ENCODE measurements at places on chromosomes 4 and X.

DNA sequence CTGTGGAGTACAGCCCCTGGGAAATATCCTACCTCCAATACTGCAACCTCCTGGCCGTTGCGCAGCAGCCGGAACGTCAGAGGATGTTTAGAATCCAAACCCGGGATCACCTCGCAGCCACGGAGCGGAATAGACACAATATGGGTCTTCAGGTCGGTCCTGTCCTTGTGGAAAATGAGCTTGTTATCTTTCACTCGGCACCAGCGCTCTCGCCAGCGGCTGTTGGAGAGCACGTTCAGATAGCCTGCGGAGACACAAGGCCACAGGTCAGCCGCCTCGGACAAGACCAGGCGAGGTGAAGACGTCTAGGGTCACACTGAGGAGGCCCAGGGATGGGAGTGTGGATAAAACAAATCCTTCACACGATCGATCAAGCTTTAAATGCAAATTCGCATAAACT is 139.3 kb downstream of the AFAP1 start:
- DNase-seq: no peak

DNA sequence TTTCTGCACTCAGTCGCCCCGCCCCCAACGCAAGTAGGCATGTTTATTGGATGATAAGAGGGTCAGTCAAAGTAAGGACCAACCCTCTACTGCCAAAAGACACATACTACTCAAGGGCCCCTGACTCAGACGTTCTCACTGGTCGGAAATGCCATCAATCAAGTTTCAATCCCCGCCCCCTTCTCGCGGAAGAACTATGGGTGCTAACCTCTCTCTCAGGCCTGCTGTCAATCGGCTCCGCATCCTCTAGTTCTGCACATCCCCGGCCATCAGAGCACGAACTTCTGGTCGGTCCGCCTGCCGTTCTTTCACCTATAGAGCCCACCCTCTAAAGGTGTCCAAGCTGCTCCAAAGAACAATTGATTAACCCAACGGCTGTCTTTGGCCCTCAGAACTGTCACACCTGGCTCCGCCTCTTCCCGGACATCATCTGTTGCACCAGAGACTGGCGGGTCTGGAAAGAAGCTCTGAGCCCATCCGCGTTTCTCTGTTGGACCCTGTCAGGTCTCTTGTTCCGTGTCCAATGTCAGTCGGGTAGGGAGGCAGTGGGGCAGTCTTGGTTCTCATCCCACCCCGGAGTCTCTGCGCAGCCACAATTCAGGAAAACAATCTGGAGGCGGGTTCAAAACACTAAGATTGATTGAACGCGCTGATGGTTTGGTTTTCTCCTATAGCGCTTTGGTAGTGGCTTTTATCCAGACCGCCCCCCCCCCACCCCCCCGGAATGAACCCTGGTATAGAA is 15.2 kb downstream of the NDUFB11 start:
- peak; percentile 91 for DNase-seq

- no peak for DNase-seq
Measured at GRCh38 chr4:119683518-119683917, 54.9 kb upstream of the PDE5A start.

GRCh38 chrX:50877310-50877709 is 33.2 kb upstream of the BMP15 start:
- DNase-seq: no peak

- no peak for DNase-seq
Measured at GRCh38 chrX:99078301-99078700, 1331.8 kb downstream of the PCDH19 start.

- no peak for DNase-seq
Measured at GRCh38 chr4:71189471-71189870, 149.3 kb upstream of the SLC4A4 start.

GRCh38 chr4:157447195-157447594 is 226.7 kb downstream of the GRIA2 start:
- DNase-seq: no peak

- no peak for DNase-seq
Measured at GRCh38 chr4:81648576-81649275, 177.0 kb upstream of the RASGEF1B start.

GRCh38 chr4:23889814-23890341 is at the start of gene PPARGC1A:
Gene PPARGC1A, minus strand, starts transcription at chr4:23890047. Its CDS starts 90 bp downstream, at chr4:23889957.
- DNase-seq: no peak

GRCh38 chr4:112726041-112726440 is 89.1 kb downstream of the LARP7 start:
- DNase-seq: no peak

DNA sequence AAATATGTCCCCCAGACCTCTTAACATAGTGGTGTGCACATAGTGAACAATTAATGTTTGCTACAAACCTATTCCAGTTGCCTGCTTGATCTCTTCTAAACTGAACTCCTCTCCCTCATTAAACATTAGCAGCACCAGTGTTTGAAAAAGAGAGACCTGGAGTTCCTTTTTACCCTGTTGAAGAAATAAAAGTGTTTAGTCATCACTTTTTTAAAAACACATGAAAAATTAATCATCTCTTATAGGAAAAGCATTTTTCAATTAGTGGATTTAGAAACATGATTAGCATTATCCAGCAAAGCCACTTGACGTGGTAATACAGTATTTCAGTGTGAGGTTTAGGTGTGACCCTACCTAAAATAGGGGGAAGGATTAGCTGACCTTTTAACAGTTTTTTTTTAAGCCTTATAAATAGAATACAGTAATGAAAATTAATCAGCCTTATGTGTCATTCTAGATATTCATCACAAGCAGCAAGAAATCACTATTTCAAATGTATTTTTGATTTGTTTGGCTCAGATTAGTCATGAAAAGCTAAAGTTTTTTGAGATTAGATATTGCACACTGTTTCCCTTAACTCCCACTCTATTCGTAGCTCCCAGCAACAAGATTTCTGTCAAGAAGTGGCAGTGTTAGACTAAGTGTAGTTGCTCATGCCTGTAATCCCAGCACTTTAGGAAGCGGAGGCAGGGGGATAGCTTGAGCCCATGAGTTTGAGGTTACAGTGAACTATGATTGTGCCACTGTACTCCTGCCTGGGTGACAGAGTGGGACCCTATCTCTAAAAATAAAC is 26.2 kb downstream of the CUL4B start:
- DNase-seq: no peak

DNA sequence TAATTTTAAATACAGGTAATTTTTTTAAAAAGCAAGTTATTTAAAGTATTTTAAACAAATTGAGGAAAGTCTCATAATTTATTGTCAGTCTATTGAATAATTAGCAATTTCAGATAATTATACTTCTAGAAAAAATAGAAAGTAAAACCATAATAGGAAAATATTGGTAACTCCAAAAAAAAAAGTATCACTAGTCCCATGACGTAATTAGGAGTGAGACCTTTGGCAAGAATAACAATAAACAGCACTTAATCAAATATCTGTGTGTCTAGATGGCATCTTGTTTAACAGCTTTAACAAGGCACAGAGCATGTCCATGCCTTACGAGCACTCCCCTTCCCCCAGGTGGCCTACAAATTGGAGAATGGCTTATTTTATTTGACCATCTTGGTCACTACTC is 1683.6 kb upstream of the AGA start:
- no peak for DNase-seq
